ENCODE measurements at places on chromosomes 3 and 15.

DNA sequence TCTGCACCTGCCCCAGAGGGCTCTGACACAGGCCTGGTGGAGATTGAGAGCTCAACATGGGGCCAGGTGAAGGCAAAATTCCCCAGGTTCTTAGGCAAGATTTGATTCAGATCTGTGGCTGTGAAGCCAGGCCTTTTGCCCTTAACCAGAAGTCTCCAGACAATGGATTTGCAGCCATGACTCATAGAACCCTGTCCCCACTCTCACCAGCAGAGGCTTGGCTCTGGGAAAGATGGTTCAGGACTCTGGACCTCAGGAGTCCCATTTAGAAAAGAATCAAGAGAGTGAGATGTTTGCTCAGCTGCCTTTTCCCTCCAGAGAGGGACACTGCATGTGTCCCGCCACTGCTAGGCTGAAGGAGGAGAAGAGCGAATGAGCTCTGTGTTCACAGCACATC lies 361.4 kb upstream of the ICE2 start:
- H3K36me3 ChIP-seq = no peaks in the 10 kb centered on the region
- no peak overlapping the region for H3K4me3 ChIP-seq
- peaks cover 9% of the 10 kb centered on the region for H3K4me1 ChIP-seq

GRCh38 chr15:28933710-28934445 lies 48.1 kb downstream of the APBA2 start:
- H3K4me1 ChIP-seq = no peaks in the 10 kb centered on the region
- H3K36me3 ChIP-seq = no peaks in the 10 kb centered on the region
- DNase-seq = no peak

DNA sequence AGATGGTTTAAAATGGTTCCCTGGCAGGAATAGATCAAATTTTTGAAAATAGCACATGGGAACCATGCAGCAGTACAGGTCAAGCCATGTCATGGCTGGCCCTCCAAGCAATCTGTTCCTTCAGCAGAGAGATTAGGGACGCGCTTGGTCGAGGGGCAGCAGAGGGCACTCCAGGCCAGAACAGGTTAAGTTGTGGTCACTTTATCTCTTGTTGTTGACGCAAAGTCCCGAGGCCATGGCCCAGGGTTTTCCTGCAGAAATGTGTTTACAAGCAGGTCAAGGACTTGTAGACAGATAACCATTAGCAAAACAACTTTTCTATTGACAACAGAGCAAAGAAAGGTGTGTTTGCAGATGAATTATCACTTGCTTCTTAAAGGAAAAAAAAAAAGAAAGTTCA lies 570.0 kb upstream of the NR2F2 start:
- DNase-seq = no peak
- no peaks in the 10 kb centered on the region for H3K4me1 ChIP-seq
- no peak overlapping the region for H3K27ac ChIP-seq
- H3K4me3 ChIP-seq = no peak overlapping the region
- H3K36me3 ChIP-seq = no peaks in the 10 kb centered on the region

GRCh38 chr15:57867970-57868798 lies 161.7 kb downstream of the POLR2M start:
- H3K4me1 ChIP-seq = no peaks in the 10 kb centered on the region
- no peaks in the 10 kb centered on the region for H3K36me3 ChIP-seq
- no peak overlapping the region for H3K27ac ChIP-seq
- H3K27me3 ChIP-seq = no peaks in the 10 kb centered on the region
- DNase-seq = no peak

GRCh38 chr15:58856086-58856485 lies 77.4 kb downstream of the SLTM start:
- no peaks in the 10 kb centered on the region for H3K27me3 ChIP-seq
- DNase-seq = no peak
- no peak overlapping the region for H3K4me3 ChIP-seq
- peaks cover 5% of the 10 kb centered on the region for H3K36me3 ChIP-seq
- no peak overlapping the region for H3K27ac ChIP-seq

- no peaks in the 10 kb centered on the region for H3K27me3 ChIP-seq
- H3K4me1 ChIP-seq = no peaks in the 10 kb centered on the region
- H3K36me3 ChIP-seq = no peaks in the 10 kb centered on the region
- no peak overlapping the region for H3K4me3 ChIP-seq
Measured at GRCh38 chr3:169104972-169105371, 558.5 kb downstream of the MECOM start.

DNA sequence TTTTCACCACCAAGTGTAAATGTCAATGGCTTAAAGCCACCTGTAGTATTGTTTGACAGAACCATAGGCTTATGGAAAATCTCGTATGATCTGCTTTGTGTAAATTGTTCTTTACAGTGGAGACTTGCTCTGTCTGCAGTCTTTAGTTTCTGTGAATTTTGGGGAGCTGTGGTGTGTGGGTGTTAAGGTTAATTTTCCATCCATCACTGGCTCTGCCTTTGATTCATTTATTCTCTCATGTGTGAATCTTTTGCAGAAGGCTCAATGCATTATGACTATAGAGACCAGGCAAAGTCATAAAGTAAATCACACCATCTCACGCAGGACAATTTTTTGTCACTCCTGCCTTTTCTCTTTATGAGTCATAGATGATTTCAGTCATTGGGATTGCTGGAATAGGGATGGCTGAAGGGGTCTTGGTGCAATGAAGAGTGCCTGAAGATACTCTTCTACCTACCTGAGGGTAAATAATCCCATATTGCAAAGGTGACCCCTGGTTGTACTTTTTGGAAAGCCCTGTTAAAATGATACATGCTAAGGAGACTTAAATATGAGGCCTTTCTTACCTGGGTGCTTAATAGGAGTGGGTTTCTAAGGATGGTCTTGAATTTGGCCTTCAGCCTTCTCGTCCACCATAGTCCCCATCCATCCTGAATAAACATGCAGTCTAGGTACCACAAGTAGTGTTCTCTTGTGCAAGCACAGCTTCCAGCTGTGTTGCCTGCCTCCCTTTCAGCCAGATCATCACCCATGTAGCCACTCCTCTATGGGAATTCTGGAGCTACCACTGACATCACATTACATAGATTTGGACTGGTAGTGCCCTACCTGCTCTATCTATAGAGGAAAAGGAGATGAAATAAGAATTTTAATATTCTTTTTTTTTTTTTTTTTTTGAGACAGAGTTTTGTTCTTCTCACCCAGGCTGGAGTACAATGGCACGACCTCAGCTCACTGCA lies 14.3 kb downstream of the TGFBR2 start:
- H3K27me3 ChIP-seq = no peaks in the 10 kb centered on the region
- peaks cover 4% of the 10 kb centered on the region for H3K36me3 ChIP-seq
- H3K27ac ChIP-seq = no peak overlapping the region
- H3K4me1 ChIP-seq = peaks cover 7% of the 10 kb centered on the region
- DNase-seq = no peak

DNA sequence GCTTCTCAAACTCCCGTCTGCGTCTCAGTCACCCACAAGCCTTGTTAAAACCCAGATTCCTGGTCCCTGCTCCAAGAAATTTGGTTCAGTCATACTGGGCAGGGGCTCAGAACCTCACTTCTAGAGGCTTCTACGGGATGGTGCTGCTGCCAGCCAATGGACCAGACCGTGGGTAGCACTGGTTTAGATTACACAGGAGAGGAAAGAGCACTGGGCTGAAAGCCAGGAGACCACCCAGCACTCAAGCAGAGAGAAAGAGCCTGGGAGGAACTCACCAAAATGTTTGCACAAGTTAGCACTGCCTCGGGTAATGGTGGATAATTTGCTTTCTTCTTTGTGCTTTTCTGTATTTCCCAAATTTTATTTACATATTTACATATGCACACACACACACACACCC lies 46.9 kb upstream of the MUC13 start:
- no peak overlapping the region for H3K4me3 ChIP-seq
- H3K36me3 ChIP-seq = peaks cover 23% of the 10 kb centered on the region
- no peak for DNase-seq
- H3K27me3 ChIP-seq = no peaks in the 10 kb centered on the region
- peaks cover 5% of the 10 kb centered on the region for H3K4me1 ChIP-seq

DNA sequence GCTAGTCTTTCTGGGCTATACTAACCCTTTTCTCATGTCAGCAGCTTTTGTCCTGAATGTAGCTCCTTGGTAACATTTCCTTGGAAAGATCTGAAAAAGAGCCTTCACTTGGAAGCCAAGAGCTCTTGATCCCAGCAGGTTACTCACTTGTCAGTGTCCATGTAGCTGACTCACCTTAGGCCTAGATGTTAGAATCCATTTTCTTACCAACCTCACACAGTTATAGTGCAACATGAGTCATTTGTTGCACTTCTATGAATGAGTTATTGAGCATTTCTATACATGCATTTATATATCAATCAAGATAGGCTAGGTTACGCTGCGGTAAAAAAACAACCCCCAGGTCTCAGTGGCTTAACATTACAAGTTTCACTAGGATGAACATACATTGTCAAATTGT lies 106.8 kb upstream of the SLC7A14 start:
- no peak for DNase-seq
- H3K27ac ChIP-seq = no peak overlapping the region
- no peak overlapping the region for H3K4me3 ChIP-seq
- peaks cover 2% of the 10 kb centered on the region for H3K36me3 ChIP-seq
- H3K27me3 ChIP-seq = no peaks in the 10 kb centered on the region

DNA sequence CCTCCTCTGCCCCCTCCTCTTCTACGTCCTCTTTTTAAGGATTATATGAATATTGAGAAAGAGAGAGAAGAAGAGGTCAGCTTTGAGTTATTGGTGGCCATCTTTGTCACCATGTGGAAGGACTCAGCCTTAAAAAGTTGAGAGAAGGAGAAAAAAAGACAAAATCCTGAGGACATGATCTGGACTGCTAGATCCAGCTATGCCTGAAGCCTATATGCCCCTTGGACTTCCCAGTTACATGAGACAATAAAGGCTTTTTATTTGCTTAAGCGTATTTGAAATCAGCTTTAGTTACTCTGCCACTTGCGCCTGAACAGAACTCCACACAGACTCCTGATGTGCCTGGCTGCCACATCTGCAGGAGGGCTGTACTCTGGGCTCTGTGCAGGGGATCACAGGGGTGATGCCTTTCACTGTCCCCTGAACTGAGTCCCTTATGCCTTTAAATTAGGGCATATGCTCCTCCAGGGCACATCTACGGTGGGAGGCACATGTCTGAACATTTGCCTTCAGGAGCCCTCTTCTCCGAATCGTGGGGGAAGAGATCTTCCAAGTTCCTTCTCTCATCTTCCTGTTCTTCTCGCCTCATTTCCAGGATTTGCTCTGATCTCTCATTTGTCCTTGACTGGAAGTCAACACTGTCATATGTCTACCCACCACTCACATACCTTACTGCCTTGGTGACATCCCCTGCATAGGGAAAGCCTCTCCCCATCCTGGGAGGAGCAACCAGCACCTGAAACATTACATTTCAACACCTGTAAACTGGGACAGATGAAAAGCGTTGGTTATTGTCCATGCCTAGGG lies 14.0 kb upstream of the PLA2G4E start:
- no peak for DNase-seq
- H3K4me1 ChIP-seq = no peaks in the 10 kb centered on the region
- no peaks in the 10 kb centered on the region for H3K27me3 ChIP-seq
- no peak overlapping the region for H3K27ac ChIP-seq
- no peaks in the 10 kb centered on the region for H3K36me3 ChIP-seq
- H3K4me3 ChIP-seq = no peak overlapping the region

DNA sequence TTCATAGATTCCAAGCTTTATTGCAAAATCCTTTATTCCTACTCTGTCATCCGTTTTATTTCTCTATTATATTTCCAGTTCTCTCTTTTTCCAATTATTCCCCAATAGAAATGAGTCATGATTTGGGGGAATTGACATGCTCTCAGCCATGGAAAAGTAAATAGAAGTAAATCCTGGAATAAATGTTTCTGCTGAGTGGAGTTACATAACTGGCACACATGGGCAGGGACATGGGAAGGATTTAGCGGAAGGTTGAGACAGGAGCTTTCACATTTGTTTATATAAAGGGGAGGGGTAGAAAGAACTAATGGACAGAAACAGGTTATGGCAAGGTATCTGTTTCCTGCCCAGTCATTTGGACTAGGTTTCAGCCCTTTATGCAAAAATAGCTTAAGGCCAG lies 221.6 kb downstream of the PLOD2 start:
- H3K4me1 ChIP-seq = no peaks in the 10 kb centered on the region
- H3K27ac ChIP-seq = no peak overlapping the region
- no peaks in the 10 kb centered on the region for H3K27me3 ChIP-seq
- no peaks in the 10 kb centered on the region for H3K36me3 ChIP-seq
- DNase-seq = no peak

DNA sequence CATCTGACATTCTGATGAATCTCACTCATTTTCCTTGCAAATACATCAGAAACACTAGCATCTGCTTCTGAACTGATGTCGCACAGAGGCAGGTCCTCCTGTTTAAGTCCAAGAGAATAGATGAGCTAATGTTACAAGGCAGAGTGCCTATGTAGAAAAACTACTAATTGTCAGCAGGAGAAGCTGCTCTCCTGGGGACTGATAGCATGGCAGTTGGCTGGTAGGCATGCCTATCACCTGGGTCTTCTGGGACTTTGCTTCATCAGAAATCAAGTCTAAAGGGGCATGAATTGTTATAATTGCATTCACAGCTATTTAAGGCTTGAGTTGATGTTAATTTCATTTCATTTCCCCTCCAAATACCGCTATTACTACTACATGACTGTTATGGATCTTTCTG lies 457.2 kb downstream of the RAP2B start:
- no peak overlapping the region for H3K27ac ChIP-seq
- no peak for DNase-seq
- no peaks in the 10 kb centered on the region for H3K4me1 ChIP-seq
- H3K36me3 ChIP-seq = no peaks in the 10 kb centered on the region
- no peaks in the 10 kb centered on the region for H3K27me3 ChIP-seq

GRCh38 chr3:104763007-104763406 lies 603.7 kb upstream of the ALCAM start:
- no peaks in the 10 kb centered on the region for H3K36me3 ChIP-seq
- H3K27ac ChIP-seq = no peak overlapping the region
- no peaks in the 10 kb centered on the region for H3K27me3 ChIP-seq
- DNase-seq = no peak

- no peak overlapping the region for H3K27ac ChIP-seq
- H3K4me3 ChIP-seq = no peak overlapping the region
- peaks cover 4% of the 10 kb centered on the region for H3K36me3 ChIP-seq
- no peaks in the 10 kb centered on the region for H3K27me3 ChIP-seq
- H3K4me1 ChIP-seq = no peaks in the 10 kb centered on the region
- DNase-seq = no peak
Measured at GRCh38 chr3:194405766-194406165, 6.7 kb upstream of the GP5 start.

DNA sequence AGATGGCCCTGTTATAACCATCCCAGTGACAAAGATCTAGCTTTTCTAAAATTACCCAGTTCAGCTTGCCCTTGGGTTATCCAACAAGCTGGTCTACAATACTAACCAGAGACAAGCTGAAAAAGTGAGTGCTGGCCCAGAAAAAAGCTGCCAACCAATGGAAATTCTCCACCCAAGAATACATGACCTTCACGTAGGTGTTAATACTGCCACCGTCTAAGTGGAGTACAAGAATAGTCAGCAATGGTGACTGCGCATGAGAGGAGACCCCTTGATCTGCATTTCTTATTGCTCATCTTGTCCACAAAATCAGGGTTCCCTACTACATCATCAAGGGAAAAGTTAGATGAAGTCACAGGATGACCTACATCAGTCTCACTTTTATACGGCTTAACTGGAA lies 15.8 kb upstream of the PLCH1 start:
- H3K27ac ChIP-seq = no peak overlapping the region
- no peaks in the 10 kb centered on the region for H3K36me3 ChIP-seq
- no peaks in the 10 kb centered on the region for H3K27me3 ChIP-seq
- H3K4me1 ChIP-seq = no peaks in the 10 kb centered on the region
- no peak overlapping the region for H3K4me3 ChIP-seq

All from trophoblast cell (in vitro differentiated cells and primary cell).